PC-9 (cell line): ENCODE measurements at places on chromosomes 3 and 15. TPM values are rescaled to one million over a fixed set of nuclear protein-coding genes. Genes with fewer than 3 reads are reported as not detected.

The PRR23E gene
- total RNA-seq: not detected in 2 replicates

- H3K4me1 ChIP-seq: no peaks in the 10 kb centered on the region
- no peak overlapping the region for H3K4me3 ChIP-seq
- H3K36me3 ChIP-seq: no peaks in the 10 kb centered on the region
- no peak for DNase-seq
- no peaks in the 10 kb centered on the region for H3K27me3 ChIP-seq
Measured at GRCh38 chr15:83462026-83462425, 14.9 kb downstream of the SH3GL3 start.

GRCh38 chr3:123778525-123778924 is 105.6 kb downstream of the MYLK start:
- DNase-seq: no peak
- no peaks in the 10 kb centered on the region for H3K27me3 ChIP-seq
- no peak overlapping the region for H3K4me3 ChIP-seq
- no peak overlapping the region for H3K27ac ChIP-seq
- H3K4me1 ChIP-seq: no peaks in the 10 kb centered on the region

DNA sequence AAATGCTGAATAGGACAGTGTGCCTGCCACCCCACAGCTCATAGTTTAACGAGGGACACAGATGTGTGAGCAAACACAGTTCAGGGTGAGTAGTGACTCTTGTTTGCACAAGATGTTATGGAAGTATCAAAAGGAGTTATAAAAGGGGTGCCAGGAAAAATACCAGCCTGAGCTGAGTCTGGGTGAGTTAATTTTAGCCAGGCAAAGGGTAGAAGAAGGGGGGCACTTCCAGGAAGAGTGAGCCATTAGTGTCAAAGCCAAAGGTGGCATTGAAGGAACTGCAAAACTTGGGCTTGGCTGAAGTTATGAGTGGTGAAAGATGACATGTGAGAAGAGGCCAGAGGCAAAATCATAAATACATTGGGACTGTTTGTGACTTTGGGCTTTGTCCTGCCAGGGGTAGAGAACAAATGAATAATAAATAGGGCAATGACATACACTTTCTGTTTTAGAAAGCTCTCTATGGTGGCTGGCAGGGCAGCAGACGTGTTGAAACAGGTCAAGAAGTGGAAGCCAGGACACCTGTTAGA is 1.9 kb upstream of the SPPL2A start:
- H3K27me3 ChIP-seq: no peaks in the 10 kb centered on the region
- no peak overlapping the region for H3K27ac ChIP-seq
- peaks cover 7% of the 10 kb centered on the region for H3K4me1 ChIP-seq
- H3K4me3 ChIP-seq: no peak overlapping the region
- DNase-seq: no peak
- no peaks in the 10 kb centered on the region for H3K36me3 ChIP-seq

The ZBTB20 gene
- total RNA-seq: 23.4 and 26.5 TPM in 2 replicates

GRCh38 chr15:55879181-55879580 is 114.2 kb downstream of the NEDD4 start:
- no peaks in the 10 kb centered on the region for H3K27me3 ChIP-seq
- no peak for DNase-seq
- H3K4me3 ChIP-seq: no peak overlapping the region
- H3K36me3 ChIP-seq: no peaks in the 10 kb centered on the region

GRCh38 chr15:52710708-52711389 is 31.7 kb upstream of the ATOSA start:
- H3K4me3 ChIP-seq: no peak overlapping the region
- H3K36me3 ChIP-seq: no peaks in the 10 kb centered on the region
- no peaks in the 10 kb centered on the region for H3K27me3 ChIP-seq
- peaks cover 17% of the 10 kb centered on the region for H3K4me1 ChIP-seq
- no peak for DNase-seq

The THRB gene
- 9.7 and 11.2 TPM in 2 replicates for total RNA-seq

- no peak for DNase-seq
- peaks cover 27% of the 10 kb centered on the region for H3K4me1 ChIP-seq
- no peak overlapping the region for H3K4me3 ChIP-seq
Measured at GRCh38 chr3:33313331-33313730, 36.1 kb downstream of the FBXL2 start.
